ENCODE measurements at places on chromosomes 5 and 9.

DNA sequence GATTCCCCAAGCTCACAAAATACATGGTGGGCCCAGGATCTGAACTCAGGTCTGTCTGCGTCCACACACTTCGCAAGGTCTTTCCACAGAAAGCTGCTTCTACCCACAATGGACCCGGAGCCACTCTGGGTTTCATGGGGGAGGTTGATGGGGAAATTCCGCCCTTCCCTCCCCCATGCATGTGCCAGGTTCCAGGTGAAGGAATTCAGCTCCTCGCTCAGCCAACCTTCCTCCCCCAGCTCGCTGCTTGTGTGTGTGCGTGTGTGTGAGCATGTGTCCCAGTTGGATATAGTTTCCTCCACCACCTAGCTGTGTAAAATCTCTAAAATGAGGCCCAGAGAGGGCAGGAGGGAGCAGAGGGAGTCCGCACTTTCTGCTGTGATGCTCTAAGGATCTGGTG lies 1.0 kb downstream of the PTGS1 start:
- peak; percentile 33 for DNase-seq

DNA sequence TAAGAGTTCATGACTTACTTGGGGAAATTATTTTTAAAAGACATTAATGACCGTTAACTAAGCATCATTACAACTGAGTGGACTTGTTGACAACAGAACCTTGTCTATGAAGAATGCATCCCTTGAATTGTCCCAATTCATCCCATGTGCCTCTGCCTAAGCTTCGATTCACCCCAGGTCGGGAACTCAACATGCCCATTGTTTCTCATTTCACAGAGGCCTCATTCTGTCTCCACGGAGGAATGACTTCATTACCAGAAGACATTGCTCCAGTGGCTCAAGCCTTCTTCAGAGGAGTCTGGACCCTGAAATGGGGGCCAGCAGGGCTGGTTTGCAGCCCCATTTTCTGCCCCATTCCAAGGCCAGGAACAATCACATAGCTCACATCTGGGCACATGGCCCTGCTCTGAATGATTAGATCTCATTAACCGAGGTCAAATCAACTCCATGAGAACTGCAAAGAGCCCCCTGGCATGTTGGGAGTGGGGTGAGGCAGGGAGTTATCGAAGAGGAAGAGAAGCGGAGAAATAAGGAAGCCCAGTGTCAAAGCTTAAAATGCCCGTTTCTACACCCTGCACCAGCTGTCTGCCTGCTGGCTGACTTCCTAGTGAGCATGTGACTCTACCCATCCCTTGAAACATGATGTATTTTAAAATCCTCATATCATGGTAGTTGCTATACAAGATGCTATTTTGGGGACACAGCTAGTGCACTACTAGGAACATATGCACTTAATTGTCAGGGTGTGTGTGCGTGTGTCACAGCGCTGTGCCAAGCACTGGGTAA lies 137.3 kb downstream of the LHFPL2 start:
- DNase-seq, result no peak

DNA sequence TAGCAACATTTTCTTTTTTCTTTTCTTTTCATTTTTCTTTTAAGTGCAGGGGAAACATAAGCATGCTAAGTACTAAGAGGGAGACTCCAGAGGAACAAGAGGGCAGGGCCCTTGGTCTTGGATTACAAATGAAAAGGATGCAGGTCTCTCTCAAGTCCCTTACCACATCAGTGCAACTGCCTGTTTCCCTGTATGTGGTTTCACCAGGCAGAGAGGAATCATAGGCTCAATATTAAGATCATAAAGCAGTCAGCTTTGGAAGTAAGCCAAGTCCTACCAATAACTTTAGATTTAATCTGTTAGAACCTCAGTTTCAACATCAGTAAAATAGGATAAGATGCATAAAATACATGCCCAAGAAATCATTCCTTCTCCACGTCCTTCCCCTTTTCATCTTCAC lies 422.7 kb upstream of the PAPPA start:
- DNase-seq, result no peak

DNA sequence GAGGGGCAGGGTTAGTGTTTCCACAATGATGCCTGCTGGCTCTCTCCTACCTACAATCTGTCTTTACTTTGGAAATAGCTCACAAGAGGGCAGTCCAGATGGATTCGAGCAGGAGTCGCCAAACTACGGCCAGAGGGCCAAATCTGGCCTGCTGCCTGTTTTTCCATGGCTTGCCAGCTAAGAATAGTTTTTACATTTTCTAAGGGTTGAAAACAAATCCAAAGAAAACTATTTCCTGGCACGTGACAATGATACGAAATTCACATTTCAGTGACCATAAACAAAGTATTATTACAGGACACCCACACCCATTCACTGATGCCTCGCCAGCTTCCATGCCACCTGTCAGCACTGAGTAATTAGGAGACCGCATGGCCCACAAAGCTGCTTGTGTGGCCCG lies 162.9 kb upstream of the WWC1 start:
- DNase-seq, result no peak

DNA sequence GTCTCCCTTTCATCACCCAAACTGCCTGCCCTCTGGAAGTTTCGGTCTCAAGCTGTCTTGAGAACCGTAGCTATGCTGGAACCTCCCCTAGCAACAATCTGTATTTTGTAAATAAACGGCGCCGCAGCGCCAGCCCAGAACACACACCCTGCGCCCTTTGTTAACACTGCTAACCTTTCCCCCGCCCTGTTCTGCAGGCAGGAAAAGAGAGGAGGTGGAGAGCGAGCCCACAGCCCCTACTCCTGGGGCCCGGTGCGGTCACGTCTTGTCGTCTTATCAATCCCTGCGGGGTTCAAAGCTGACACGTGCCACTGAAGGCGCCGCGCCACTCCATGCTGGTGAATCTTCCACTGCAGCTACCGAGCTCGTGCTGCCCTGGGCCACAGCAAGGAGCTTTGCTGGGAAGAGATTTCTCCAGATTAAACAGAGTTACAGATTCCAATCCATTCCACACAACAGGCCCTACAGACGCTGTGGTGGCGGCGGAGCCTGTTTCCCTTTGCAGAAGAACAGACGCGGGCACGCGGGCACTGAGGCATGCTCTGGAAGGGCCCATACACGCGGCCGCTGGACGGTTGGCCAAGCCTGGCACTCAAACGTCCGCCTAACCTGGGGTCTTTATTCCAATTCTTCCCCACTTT lies 25.3 kb downstream of the ZDHHC11B start:
- peak; percentile 63 for DNase-seq

- DNase-seq, result no peak
Measured at GRCh38 chr5:136769093-136769492, 403.7 kb upstream of the TRPC7 start.

- DNase-seq, result no peak
Measured at GRCh38 chr5:127400539-127400938, 109.9 kb downstream of the MEGF10 start.

DNA sequence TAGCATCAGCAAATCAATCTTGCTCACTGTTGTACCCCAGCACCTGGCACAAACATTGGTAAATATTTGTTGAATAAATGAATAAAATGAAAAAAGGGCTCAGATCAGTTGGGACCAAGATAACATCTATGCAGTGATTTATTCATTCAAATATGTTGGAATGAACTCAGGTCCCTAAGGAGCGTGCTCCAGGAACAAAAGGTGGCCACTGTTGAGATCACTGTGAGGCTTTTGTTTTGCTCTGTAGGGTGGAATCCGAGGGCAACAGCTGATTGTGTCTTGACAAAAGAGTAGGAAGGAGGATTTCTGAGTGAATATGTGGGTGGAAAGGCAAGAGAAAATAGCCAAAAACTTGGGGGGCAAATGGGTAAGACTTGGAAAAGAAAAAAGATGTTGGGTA lies 89.7 kb downstream of the PPP2R2B start:
- no peak for DNase-seq

GRCh38 chr9:79682076-79682736 lies 110.4 kb downstream of the TLE4 start:
- no peak for DNase-seq

- no peak for DNase-seq
Measured at GRCh38 chr5:73687357-73687756, 61.4 kb downstream of the ARHGEF28 start.

DNA sequence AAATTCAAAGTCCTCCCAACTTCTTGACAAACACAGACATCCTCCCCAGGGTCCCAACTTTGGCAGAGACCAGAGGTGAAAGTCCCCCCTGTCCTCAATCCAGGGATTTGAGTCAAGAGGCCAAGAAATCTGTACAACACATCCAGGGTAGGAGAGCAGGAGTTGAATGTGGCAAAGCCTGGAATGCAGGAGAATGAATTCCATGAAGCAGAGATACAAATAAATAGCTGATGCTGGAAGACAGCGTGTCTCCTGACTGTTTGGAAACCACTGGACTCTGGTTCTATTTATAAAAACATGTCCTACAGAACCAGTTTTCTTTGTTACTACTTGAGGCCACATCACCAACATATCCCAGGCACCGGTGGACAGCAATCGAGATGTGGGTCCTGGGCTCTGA lies 43.7 kb upstream of the SLIT3 start:
- DNase-seq, result no peak

GRCh38 chr9:76314321-76314720 lies 79.9 kb downstream of the RFK start:
- no peak for DNase-seq

DNA sequence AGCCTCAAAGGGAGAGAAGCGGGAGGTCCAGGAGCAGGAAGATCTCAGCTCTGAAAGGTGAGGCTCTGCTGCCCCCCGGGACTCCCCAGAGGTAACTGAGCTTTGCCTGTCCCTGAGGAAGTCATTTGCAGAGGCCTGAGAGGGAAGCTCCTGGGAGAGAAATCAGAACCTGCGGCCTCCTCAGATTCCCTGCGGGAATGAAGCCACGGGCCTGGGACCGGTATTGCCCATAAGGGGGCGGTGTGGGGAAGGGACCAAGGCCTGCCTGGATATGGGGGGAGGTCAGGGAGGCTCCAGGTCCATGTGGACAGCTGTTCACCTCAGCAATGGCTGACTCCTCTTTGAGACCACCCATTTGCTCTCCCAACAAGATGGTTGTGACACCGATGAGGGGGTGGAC lies 1.3 kb downstream of the SPATA31E1 start:
- DNase-seq, result no peak

- no peak for DNase-seq
Measured at GRCh38 chr5:53151713-53152458, 42.3 kb upstream of the MOCS2 start.

DNA sequence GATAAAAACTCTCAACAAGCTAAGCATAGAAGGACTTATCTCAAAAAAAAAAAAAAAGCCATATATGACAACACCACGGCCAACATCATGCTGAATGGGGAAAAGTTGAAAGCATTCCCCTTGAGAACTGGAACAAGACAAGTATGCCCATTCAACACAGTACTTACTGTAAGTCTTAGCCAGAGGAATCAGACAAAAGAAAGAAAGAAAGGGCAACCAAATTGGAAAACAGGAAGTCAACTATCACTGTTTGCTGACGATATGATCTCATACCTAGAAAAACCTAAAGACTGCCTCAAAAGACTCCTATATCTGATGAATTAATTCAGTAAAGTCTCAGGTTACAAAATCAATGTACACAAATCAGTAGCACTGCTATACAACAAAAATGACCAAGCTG lies 24.6 kb upstream of the PTGER4 start:
- DNase-seq, result no peak

- DNase-seq, result no peak
Measured at GRCh38 chr5:143582176-143582575, 178.7 kb upstream of the NR3C1 start.

DNA sequence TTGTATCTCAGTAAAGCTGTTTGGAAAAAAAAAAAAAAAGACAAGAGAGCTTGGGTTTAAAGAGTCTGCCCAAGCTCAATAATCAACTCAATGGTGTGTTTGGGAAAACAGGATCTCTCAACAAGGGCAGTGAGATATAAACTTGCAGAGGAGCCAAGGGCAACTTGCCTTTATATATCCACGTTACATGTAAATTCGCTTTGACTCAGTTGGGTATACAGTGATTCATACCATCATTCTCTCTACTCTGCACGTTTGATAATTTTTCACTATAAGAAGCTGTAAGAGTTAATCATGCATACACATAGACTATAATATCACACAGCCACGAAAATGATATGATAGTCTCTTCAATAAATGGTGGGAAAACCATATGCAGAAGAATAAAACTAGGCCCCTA lies 24.9 kb downstream of the ADAM19 start:
- DNase-seq, result no peak

DNA sequence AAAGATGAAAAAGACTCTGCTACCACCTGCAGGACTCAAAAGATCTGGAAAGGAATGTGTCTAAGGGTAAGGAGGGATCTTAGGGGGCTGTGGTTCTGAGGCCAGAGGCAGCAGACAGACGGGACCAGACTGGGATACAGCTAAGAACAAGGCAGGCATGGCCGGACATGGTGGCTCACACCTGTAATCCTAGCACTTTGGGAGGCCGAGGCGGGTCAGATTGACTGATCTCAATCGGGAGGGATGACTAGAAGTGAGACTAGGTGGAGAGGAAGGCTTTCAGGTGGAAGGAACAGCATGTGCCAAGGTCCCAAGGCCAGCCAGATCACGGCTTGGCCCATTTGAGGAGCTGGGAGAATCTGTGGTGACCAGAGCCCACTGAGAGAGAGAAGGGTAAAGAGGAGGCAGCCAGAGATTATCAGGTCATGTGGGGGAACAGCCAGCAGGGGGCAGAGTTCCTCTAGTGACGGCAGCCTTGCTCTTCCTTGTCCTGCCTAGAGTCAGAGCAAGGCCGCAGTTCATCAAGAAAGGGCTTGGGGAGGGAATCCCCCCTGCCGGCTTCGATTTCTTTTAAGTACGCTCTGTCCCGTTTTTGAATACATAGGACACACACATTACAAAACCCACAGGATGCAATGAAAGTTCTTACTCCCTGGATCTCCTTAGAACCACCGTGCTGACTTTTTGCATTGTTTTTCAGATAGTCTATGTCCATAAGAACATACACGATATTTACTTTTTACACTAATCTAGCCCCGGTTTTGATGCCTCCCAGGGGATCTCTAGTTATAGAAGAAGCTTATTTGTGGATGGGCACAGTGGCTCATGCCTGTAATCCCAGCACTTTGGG lies 2.6 kb upstream of the OLFML2A start:
- DNase-seq, result peak; percentile 93

- no peak for DNase-seq
Measured at GRCh38 chr5:22892441-22892840, 39.3 kb upstream of the CDH12 start.

DNA sequence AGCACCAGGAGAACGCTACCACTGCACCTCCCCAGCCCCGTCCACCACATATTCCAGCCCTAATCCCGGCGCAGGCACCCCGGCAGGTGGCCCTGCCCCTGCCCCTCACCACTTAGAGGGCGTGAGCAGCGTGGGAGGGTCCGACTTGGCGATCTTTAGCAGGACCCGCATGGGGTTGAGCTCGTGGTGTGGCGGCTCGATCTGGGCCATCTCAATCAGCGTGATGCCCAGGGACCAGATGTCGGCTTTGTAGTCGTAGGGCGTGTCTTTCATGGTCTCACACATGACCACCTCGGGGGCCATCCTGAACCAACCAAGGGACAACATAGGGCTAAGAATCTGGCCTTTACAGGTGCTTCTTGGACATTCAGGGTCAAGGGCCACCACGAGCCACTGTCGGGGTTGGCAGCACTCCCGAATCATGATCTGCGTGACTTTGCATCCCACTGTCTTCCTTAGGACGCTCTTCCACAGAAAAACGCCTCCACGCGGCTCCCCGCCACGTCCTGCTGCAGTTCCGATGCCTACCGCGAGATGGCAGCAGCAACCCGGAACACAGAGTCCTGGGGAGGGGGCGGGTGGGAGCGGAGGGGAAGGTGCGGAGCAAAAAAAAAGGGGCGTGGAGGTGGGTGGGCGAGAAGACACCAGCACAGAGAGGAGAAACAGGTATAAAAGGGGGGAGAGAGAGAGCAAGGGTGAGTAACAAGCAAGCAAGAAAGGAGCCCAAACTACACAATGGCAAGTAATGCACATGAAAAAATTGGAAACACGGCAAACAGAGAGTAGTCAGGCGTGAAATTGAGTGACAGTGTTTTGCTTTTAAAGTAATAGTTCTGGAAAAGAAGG lies 81.3 kb downstream of the STK10 start:
- peak; percentile 89 for DNase-seq
